ENCODE measurements at places on chromosomes 12 and 14. TPM values are rescaled to one million over a fixed set of nuclear protein-coding genes. Genes with fewer than 3 reads are reported as not detected.

GRCh38 chr14:57796556-57796955 lies 69.3 kb downstream of the SLC35F4 start:
- no peak overlapping the region for H3K27ac ChIP-seq
- DNase-seq, result no peak
- no peaks in the 10 kb centered on the region for H3K36me3 ChIP-seq
- H3K4me3 ChIP-seq, result no peak overlapping the region

DNA sequence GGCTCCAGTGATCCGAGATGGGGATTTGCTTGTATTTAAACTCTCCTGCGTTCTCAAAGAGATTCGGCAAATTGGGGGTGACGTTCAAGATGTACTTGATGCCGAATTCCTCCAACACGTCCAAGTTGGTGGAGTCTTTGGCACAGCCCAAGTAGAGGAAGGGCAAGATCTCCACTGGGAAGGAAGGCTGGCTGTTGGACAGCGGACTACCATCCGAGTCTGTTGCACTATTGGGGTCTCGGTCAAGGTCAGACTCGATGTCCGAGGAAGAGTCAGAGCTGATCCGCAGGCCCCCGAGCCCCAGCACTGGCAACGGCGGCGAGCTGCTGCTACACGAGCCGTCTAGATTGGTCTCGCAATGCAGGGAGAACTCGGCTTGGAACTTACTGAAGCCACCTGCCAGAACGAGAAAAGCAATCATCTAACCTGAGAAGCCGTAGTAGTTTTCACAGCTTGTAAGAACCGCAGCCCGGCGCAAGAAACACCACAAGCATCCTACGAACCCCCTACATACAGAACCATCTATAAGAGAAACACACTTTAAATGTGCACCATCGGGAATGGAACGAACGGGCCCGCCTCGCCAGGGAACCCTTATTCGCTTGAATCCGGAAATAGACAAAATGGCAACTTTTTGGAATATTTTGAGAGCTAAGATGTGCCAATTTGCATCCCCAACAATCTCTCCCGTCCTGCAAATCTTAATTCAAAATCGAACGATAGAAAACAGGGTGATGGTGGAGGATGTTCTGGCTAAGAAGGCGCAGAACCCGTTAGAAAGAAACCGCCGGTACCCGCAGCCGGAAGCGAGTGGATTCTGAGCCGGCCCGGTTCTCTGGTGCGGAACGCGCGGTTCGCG lies 1.4 kb downstream of the DUSP6 start:
- H3K27me3 ChIP-seq, result no peaks in the 10 kb centered on the region
- H3K4me3 ChIP-seq, result peak overlapping the region; percentile 52
- no peaks in the 10 kb centered on the region for H3K36me3 ChIP-seq
- no peak for DNase-seq
- peaks cover 4% of the 10 kb centered on the region for H3K4me1 ChIP-seq
- H3K27ac ChIP-seq, result peak overlapping the region; percentile 93

DNA sequence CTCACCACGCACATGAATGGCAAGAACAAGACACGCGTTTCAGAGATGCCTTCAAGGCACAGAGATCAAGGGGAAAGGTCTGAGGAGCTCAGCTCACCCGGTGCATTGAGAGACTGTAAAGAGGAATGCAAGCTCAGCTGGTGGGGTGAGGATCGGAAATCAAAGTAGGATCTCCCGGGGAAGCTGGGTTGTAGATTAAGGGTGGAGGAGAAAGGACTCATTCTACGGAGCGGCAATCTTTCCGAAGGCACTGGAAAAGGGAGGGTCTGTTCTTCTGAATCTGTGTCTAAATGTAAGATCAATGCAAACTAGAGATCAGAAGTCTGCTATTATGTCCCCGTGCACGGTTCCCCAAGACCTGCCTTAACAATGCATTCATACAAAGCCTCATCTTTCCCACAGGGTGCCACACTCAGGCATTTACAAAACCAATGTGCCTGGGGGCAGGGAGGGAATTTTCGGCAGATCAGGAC lies 41.6 kb upstream of the PYGL start:
- H3K4me1 ChIP-seq, result no peaks in the 10 kb centered on the region
- H3K4me3 ChIP-seq, result no peak overlapping the region
- no peaks in the 10 kb centered on the region for H3K27me3 ChIP-seq
- DNase-seq, result no peak

- no peak overlapping the region for H3K27ac ChIP-seq
- DNase-seq, result no peak
- no peak overlapping the region for H3K4me3 ChIP-seq
- no peaks in the 10 kb centered on the region for H3K36me3 ChIP-seq
- H3K27me3 ChIP-seq, result no peaks in the 10 kb centered on the region
These were observed 2.0 kb upstream of the MAP1LC3B2 start for GRCh38 chr12:116556964-116557698.

DNA sequence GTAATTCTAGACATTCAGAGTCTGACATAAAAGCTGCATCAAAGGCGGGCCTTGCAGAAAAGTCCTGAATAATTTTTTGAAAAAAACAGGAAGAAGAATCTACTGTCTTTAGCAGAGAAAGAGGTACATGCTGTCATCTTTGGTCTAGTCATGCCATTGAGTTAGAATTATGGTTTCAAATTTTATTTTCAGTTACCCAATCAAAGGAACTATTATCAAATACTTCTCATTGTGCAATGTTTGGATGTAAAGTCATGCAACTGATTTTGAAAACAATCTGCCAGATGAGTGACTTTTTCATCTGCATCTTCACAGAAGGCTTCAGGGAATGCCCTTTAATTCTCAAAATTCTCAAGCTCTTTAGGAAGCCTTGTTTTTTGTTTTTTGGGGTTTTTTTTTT lies 803.5 kb downstream of the FLRT2 start:
- H3K4me1 ChIP-seq, result no peaks in the 10 kb centered on the region
- no peaks in the 10 kb centered on the region for H3K36me3 ChIP-seq
- no peak overlapping the region for H3K4me3 ChIP-seq
- no peaks in the 10 kb centered on the region for H3K27me3 ChIP-seq
- DNase-seq, result no peak

DNA sequence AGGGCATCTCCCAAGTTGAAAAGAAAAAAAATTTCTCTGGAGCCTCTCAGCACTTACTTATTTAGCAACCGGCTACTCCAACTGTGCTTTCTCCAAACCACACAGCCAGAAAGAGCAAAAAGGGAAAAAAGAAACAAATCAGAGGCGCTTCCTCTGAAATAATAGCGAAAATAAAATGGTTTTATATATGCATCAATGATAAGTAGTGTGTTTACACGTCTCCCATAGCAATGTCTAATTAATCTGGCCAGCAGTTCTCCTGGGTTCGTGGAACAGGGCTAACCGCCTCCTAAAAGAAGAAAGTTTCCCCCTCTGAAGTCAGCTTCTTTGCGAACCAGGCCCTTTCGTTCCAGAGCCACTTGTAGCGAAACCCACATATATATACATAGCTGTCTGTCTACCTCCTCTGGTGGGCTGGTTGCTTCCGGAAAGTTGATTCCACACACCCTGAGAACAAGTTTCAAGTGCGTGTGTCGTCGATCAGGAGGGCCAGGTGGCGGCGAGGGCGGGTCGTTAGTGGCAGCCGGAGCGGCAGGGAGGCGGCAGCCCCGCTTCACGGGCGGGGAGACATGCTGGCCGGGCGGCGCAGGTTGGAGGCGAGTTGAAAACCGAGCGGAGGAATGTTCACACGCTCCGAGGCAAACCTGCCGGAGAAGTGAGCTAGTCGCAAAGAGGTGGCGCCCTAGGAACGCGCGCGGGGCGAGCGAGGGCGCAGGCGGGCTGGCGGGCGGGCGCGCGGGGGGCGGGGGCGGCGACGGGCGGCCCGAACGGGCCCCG lies 2.7 kb downstream of the PTHLH start:
- H3K4me1 ChIP-seq, result peaks cover 24% of the 10 kb centered on the region
- DNase-seq, result peak; percentile 37
- H3K27ac ChIP-seq, result no peak overlapping the region
- no peaks in the 10 kb centered on the region for H3K36me3 ChIP-seq

DNA sequence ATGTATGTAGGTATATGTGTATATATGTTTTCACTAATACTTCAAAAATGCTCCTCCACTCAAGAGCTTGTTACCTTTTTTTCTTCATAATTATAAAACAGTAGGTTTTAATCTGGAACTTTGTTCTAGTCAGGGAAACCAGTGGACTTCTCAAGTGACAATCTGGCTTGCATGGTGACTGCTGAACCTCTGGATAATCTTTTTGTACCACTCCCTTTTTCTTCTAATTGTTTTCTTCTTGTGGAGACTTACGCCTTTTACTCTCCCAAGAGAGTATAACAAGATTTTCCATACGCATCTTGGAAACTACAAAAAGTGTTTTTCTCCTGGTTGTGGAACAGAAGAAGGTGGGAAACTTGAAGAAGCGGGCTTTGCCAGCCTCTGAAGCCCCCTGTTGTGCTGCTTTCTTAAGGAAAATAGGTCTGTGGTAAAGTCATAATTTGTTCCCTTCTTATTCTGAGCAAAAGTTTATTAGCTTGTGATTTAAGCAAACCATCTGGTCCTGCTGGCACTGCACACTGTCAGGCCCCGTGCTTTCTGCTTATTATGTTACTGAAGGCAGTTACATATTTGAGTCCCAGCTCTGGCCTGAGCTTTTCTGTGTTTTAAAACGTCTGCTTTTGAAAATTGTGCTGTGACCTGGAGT lies 291.8 kb downstream of the ERC1 start:
- H3K27ac ChIP-seq, result no peak overlapping the region
- no peak overlapping the region for H3K4me3 ChIP-seq
- H3K36me3 ChIP-seq, result no peaks in the 10 kb centered on the region
- no peaks in the 10 kb centered on the region for H3K27me3 ChIP-seq

GRCh38 chr12:48183876-48184548 lies 568 bp downstream of the CCDC184 start:
- H3K27ac ChIP-seq, result no peak overlapping the region
- H3K4me1 ChIP-seq, result peaks cover 5% of the 10 kb centered on the region
- no peak overlapping the region for H3K4me3 ChIP-seq

- no peak overlapping the region for H3K27ac ChIP-seq
- no peaks in the 10 kb centered on the region for H3K36me3 ChIP-seq
- no peak for DNase-seq
- no peaks in the 10 kb centered on the region for H3K27me3 ChIP-seq
These were observed 50.4 kb upstream of the DDX11 start for GRCh38 chr12:31023271-31023724.

- no peak for DNase-seq
- no peak overlapping the region for H3K27ac ChIP-seq
- H3K27me3 ChIP-seq, result no peaks in the 10 kb centered on the region
These were observed 79.0 kb downstream of the TMX1 start for GRCh38 chr14:51318813-51319597.

Gene CRADD
- total RNA-seq, result 31.2 TPM

DNA sequence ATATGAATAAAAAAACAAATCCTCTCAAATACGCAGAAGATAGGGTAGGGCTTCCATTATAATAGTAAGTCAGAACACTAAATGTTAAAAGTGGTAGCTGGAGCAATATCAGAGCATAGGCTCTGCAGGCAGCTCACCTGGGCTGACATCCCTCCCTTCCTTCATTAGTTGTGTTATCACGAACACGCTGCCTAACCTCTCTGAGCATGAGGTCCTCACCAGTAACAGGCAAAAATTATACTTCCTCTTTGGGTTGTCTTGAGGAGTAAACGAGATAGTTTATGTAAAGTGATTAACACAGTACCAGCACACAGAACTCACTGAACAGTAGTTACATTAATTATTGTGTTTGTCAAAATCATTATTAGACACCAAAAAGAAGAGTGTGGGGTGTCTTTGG lies 154.3 kb downstream of the STXBP6 start:
- H3K27ac ChIP-seq, result no peak overlapping the region
- H3K36me3 ChIP-seq, result no peaks in the 10 kb centered on the region
- no peak overlapping the region for H3K4me3 ChIP-seq
- no peak for DNase-seq

- H3K4me1 ChIP-seq, result no peaks in the 10 kb centered on the region
- H3K27ac ChIP-seq, result no peak overlapping the region
- DNase-seq, result no peak
These were observed 584.2 kb downstream of the DIO2 start for GRCh38 chr14:79627058-79627457.

DNA sequence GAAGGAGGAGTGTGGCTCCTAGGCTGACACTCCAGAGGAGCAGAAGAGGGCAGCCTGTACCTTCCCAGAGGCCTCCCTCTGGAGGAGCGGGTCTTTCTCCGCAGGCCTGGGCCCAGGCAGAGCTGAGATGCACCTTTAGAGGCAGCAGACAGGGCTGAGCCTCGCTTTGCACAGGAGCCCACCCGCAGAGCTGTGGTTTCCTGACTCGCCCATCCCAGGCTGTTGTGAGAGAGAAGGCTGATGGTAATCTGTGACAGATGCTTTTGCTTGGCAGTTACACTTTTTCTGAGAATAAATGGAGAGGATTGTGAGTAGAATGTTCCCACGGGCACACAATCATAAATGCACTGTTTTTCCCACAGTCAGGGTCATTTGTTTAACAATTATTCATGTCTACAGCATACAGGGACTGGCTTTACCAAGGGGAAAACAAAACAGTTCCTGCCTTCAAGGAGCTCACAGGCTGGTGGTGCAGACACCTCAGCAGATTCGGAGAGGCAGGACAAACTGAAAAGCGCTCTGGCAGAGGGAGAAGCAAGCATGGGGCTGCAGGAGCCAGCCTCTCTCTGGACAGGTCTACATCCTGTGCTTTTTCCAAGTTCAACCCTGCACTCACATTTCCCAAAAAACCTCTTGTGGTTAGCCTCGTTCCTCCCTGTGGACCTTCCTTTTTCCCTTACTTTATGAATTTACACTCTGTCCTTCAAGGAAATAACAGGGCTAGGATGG lies 13.9 kb downstream of the EVL start:
- no peak overlapping the region for H3K4me3 ChIP-seq
- no peak for DNase-seq
- no peaks in the 10 kb centered on the region for H3K36me3 ChIP-seq
- H3K4me1 ChIP-seq, result peaks cover 3% of the 10 kb centered on the region

- H3K27me3 ChIP-seq, result no peaks in the 10 kb centered on the region
- no peak for DNase-seq
- no peak overlapping the region for H3K27ac ChIP-seq
- H3K4me1 ChIP-seq, result no peaks in the 10 kb centered on the region
- H3K36me3 ChIP-seq, result no peaks in the 10 kb centered on the region
These were observed 359.9 kb downstream of the AEBP2 start for GRCh38 chr12:19799216-19799615.

GRCh38 chr12:53981634-53982565 lies 3.0 kb upstream of the HOXC10 start:
- no peak for DNase-seq
- no peak overlapping the region for H3K27ac ChIP-seq
- peaks cover 88% of the 10 kb centered on the region for H3K27me3 ChIP-seq
